ENCODE measurements at places on chromosomes 6 and 20.

- peak; percentile 91 for DNase-seq
Observed at GRCh38 chr6:2998998-2999617, 586 bp upstream of the NQO2 start.

GRCh38 chr6:149242883-149243282 is 74.6 kb upstream of the TAB2 start:
- DNase-seq, result peak; percentile 89

GRCh38 chr20:20603339-20603990 is 109.0 kb downstream of the RALGAPA2 start:
- DNase-seq, result no peak

- no peak for DNase-seq
Observed at GRCh38 chr6:143614235-143614634, 63.5 kb upstream of the PHACTR2 start.

- peak; percentile 50 for DNase-seq
Observed at GRCh38 chr6:32796848-32797776, 19.7 kb downstream of the HLA-DOB start.

- DNase-seq, result no peak
Observed at GRCh38 chr20:47031004-47031403, 136.4 kb downstream of the EYA2 start.

DNA sequence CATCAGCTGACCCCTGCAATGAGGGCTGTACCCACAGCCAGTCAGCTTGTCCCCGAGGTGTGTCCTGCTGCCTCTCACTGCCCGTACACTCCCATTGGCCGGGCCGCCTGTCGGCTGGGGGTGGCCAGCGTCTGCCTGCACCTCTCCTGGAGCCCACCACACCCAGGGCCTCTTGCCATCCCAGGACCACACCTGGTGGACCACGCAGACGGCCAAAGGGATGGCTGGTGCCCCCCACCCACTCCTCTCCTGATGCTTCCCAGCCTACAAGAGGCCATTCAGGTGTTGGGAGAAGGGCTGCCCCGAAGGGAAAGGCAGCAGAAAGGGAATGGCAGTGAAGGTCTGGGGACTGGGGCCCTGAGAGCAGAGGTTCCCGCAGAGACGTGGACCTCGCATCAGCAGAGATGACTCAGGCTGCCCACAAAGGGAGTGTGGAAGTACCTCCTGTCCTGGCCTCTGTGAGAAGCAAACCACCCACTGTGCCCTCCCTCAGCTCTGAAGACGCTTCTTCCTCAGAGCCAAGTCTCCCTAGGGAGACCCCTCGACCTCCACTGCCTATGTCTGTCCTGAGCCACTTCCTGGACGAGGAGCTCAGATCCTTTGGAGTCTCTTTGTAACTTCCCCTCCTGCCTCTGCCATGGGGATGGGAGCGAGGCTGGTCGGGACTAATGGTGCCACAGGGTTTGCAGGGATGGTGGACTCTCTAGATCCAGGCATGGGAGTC is 60.9 kb downstream of the PYGB start:
- DNase-seq, result peak; percentile 93

GRCh38 chr20:37204056-37204455 is 24.7 kb upstream of the MROH8 start:
- no peak for DNase-seq

DNA sequence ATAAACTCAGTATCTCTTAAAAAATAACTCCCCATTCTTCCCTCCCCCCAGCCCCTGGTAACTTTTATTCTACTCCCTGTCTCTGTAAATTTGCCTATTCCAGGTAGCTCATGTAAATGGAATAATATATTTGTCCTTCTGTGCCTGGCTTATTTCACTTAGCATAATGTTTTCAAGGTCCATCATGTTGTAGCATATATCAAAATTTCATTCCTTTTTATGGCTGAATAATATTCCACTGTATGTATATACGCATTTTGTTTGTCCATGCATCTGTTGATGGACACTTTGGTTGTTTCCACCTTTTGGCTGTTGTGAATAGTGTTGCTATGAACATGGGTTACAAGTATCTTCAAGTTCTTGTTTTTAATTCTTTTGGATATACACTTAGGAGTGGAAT is 13.0 kb downstream of the PERP start:
- no peak for DNase-seq

DNA sequence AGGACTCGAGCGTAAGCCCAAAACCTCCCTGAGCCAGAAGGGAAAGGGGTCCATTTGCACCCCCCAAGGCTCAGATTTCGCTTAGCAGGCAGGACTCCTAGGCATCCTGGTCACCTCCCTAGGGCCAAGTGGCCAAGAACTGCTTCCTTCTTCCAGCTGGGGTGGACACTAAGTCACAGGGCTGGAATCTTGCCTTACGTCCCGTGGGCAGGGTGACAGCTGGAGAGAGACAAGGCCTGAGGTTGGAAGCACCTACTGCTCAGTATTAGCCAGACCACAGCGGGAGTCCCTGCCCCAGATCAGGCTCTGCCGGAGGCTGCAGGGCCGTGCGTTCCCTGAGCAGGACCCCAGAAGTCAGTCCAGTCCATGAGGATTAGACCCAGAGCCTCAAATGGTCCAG is 19.7 kb downstream of the LAMA5 start:
- no peak for DNase-seq

- DNase-seq, result no peak
Observed at GRCh38 chr20:62540504-62540903, 64.7 kb upstream of the GATA5 start.

GRCh38 chr6:5639193-5639592 is 367.5 kb downstream of the NRN1 start:
- DNase-seq, result no peak

DNA sequence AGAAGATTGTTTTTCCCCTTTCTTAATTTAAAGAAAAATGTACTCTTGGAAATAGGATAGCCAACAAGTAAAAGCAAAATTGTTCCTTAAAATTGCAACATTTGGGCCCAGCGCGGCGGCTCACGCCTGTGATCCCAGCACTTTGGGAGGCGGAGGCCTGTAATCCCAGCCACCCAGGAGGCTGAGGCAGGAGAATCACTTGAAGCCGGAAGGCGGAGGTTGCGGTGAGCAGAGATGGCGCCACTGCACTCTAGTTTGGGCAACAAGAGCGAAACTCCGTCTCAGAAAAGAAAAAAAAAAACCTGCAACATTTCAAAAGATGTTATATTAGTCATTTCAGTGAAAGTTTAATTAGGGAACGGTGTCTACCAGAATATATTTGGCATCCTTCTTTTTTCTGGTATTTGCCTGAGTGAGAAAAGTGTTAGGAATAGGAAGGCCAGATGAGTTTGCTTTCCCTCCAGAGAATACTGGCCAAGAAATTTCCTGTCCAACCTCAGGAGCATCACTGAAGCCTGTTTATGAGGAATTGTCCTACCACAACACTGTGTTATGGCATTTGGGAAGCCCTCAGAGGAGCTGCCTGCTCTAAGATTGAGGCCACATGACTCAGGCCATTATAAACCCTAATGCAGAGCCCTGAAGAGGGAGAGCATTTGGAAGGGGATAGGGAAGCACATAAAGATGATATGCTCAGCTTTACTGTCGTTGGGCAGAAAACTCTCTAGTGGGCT is 1.2 kb upstream of the GJA1 start:
- no peak for DNase-seq

DNA sequence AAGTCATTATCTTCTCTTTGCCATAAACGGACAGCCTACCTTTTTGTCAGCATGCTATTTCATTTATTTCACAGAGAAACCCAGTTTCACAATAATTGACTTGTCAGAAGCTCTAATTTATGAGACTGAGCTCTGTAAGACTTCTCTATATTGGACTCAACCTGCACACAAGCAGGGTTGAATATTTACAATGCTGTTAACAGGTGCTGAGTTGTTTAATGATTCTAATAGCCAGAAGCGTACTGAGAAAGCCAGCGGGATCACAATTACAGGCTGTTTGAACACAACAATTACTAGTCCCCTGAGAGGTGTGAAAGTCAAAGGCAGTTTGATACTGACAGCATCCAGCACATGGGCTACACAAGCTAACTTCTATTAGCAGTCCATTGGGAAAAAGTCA is 128.2 kb upstream of the SIM1 start:
- no peak for DNase-seq

GRCh38 chr20:1809611-1810510 is 85.3 kb upstream of the SIRPA start:
- peak; percentile 88 for DNase-seq

DNA sequence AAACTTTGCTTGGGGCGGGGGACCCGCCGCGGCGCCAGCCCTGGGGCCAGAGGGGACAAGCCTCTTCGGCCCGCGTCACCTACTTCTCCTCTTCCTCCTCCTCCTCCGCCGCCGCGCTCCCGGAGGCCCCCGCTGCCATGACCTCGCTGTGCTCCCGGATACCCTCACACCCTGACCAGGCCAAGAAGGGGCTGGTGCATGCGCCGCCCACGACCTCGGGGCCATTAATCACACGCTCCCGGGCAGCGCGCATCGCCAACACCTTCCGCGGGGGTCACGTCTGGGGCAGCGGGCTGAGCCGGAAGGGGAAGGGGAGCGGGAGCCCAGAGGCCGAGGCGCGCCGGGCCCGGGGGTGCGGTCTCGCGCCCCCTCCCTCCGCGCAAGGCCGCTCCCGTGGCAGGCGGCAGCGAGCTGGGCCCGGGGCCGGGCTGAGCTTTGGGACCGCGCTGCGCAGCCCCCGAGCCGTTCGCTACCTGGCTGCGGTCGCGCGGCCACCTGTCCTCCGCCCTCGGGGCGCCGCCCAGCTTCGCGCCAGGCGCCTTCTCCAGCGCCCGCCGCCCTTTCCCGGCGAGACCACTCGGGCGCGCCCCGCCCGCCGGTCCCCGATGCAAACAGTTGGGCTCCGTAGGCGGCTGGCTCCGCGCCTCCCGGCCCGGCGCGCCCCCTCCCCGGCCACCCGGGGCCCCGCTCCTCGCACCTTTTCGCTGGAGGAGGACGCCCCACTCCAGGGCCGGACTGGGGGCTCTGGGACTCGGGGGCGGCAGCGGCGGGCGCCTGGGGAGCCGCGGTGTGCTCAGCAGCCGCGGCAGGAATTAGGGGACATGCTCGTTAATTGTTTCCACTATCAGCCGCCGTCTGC is 575 bp upstream of the CNR1 start:
- DNase-seq, result peak; percentile 77

DNA sequence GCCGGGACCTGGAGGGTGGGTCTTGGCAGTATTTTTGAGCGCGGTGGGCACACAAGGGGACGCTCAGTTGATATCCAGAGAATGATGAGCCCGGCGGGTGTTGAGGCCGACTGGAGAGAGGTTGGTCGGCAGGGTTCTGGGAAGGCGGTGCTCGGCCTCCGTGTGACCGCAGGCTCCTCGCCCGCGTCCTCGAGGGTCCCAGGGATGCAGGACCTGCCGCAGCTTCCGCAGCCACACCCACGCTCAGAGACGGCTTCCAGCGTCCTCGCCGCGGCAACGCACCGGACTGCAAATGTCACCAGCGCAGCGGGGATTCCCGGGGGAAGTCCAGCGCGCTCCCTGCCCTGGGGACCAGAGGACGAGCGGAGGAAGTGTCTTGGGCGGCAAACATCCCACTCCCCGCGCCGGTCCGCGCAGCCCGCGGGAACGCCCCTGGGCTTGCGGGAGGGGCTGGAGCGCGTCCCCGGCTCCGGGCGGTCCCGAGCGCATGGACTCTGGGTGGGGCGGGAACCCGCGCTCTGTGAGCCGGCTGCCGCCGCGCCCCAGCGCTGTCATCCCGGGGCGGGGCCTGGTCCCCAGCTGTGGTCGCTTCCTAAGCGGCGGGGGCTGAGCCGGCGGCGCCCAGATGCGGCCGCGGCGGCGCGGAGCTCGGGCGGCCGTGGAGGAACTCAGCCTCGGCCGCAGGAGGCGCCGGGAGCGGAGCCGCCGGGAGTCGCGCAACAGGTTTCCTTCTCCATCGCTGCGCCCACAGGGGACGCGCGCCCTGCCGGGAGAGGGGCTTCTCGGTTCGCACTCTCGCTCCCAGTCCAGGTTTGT is at the start of gene STX11:
STX11 (plus strand) TSS at position 624 of the 816 bp plus-strand sequence. CDS start 36,111 bp downstream, outside the sequence.
- peak; percentile 86 for DNase-seq

DNA sequence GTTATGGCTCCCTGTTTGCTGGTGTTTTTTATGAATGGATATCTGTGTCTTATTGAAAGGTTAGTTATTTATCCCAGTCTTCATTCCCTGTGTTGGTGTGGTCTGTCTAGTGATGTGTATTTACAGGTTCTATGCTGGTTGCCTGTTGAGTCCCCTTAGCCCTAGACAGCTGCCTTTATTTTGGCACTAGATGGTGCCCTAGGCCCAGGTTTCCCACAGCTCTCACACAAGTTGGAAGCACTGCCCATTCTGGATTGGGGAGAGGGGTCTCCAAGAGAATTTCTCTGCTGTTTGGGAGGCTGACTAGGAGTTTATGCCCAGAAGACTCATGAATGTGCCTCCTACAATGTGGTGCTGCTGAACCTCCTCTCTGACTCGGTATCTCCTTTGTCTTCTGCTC is 12.4 kb downstream of the GRM1 start:
- no peak for DNase-seq

DNA sequence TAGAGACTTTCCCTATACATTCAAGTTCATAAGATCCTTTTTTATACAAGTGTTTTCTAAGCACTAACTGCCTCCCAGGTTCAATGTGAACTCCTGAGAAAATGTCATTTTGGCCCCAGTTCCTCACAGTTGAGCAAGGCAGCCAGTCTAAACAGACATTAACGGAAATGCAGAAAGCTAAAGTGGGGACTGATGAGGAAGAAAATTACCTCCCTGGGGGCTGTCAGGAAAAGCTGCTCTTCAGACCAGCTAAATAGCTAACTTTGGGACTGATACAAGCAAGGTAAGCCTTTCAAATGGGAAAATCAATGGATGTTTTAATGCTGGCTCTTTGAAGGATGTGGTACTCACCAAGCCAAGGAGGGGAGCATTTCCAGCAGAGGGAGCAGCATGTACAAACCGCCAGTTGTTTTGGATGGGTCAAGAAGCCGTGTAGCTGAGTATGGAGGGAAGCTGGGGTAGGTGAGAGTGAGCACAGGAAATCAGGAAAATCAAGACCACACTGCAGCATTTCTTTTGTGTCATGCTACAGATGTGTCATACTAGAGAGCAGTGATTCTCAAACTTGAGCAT is 180.8 kb upstream of the CHD6 start:
- DNase-seq, result no peak

DNA sequence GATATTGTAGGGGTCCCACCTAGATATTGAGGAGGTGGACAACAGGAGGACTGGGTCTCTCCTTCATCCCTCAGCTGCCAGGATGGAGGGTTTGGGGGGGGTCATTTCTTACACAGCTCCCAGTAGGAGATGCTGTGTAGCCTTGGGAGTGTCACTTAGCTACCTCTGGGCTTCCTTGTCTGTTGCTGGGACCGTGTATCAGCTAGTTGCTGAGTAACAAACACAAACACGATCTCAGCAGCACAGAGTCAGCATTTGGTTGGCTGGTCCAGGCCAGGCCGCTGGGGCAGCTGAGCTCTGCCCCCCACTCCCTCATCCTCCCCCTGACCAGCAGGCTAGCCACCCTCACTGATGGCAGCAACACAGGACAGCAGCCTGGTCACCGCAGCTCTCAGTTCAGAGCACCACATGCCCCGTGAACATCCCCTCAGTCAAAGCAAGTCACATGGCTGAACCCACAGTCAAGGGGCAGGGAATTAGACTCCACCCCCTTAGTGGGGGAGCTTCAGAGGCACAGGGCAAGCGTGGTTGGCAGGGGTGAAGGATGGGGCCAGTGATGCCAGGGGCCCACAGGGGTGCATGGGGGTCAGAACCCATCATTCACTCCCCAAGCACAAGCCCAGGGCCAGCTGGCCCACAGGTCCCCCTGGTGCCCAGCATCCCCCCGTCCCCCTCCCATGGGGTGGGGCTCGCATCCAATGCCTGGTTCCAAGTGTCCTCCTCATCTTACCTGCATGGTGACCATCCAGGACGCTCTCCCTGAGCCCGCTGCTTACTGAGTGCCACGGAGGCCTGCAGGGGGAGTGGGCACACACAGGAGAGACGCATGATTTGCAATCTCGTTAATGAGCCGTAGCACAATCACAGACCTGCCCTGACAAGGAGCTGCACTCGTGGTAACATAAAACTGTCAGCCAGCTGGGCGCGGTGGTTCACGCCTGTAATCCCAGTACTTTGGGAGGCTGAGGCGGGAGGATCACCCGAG is 112.4 kb downstream of the TAF4 start:
- DNase-seq, result peak; percentile 36

Data from osteoblast (primary cell).